ENCODE measurements at places on chromosomes 16 and 17. TPM values are rescaled to one million over a fixed set of nuclear protein-coding genes. Genes with fewer than 3 reads are reported as not detected.

- peak overlapping the region; percentile 92 for H3K27ac ChIP-seq
- peak overlapping the region; percentile 89 for H3K4me3 ChIP-seq
- peak; percentile 47 for DNase-seq
- H3K4me1 ChIP-seq = peaks cover 28% of the 10 kb centered on the region
- H3K27me3 ChIP-seq = peaks cover 6% of the 10 kb centered on the region
Measured at GRCh38 chr17:8163978-8164814, 1.4 kb upstream of the VAMP2 start.

The CRISPLD2 gene
- 9.0 TPM for total RNA-seq

The ADGRG1 gene
- 116 TPM for total RNA-seq

The CTRB2 gene
- total RNA-seq = not detected
